ENCODE measurements at places on chromosomes 3 and 15. TPM values are rescaled to one million over a fixed set of nuclear protein-coding genes. Genes with fewer than 3 reads are reported as not detected.

GRCh38 chr15:77819048-77819850 lies 186.5 kb upstream of the LINGO1 start:
- no peaks in the 10 kb centered on the region for H3K36me3 ChIP-seq
- H3K27me3 ChIP-seq, result peaks cover 14% of the 10 kb centered on the region
- DNase-seq, result no peak
- H3K4me1 ChIP-seq, result no peaks in the 10 kb centered on the region

DNA sequence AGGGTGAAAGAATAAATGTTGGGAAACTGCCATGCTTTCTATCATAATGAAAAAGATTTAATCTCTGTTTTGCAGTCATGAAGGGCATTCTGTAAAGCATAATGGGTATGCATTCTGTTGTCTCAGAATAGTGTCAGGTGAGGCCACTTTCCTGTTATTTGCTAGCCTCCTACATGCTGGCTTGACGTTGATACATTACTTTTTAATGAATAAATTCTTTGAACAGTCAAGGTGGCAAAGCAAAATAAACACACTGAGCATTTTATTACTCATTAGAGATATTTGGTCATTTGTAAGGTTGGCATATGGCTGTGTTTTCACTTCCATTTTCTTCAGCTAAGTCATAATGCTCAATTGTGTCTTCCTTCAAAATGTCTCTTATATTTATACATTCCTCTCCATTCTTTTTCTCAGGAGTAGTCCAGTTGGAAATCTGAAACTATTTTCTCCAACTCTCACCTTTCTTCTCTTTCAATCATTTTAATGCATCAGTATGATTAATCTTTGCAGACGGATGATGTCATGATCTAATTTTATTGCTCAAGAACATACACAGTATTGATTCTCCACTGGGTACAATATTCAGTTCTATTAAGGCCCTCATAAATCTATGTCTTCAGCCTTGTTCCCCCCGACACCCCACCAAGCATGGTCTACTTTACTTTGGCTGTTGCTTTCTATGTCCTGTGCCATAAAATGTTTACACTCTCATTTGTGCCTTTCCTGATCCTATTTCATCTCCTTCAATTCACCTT lies 290.7 kb downstream of the GBE1 start:
- no peaks in the 10 kb centered on the region for H3K36me3 ChIP-seq
- H3K27me3 ChIP-seq, result no peaks in the 10 kb centered on the region
- H3K4me1 ChIP-seq, result no peaks in the 10 kb centered on the region
- no peak overlapping the region for H3K27ac ChIP-seq
- DNase-seq, result no peak

Gene MESP2
- not detected for total RNA-seq

GRCh38 chr3:101940521-101941317 lies 91.4 kb downstream of the NFKBIZ start:
- peaks cover 24% of the 10 kb centered on the region for H3K4me1 ChIP-seq
- no peak overlapping the region for H3K4me3 ChIP-seq
- no peak overlapping the region for H3K27ac ChIP-seq
- no peaks in the 10 kb centered on the region for H3K36me3 ChIP-seq
- H3K27me3 ChIP-seq, result no peaks in the 10 kb centered on the region

DNA sequence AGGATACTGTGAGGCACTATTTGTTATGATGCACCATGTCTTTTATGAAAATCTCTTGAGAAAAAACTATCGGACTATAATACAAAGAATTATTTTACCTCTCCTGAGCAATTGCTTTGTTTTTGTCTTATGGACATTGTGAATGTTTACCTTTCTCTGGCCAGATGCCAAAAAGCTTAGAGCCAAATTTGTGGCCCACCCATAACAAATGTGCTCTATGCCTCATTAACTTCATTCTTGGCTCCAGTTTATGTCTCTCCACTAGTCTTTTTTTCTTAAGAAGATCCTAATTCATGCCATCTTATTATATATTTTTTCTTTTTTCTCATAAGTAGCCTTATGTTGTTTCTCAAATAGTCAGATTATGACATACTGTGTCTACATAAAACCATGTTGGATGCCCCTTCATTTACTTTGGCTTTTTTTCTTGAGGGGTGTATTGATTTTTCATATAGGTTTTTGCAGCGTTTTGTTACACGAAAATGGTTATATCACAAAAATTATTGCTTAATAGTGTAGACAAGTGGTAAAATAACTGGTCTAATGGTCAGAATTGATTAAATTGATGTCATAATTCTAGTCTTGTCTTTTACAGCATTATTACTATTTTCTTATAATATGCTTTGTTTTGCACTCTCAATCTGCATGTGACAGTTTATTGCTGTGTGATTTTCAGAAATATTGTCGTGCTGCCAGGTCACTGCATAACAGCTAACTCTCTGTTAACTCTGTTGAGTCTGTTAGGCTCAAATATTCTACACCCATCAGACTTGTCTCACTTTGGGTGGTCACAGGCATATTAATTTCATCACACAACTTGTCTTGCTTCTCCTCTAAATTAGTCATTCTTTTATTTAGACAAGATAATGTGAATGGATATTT lies 18.2 kb downstream of the SENP8 start:
- no peaks in the 10 kb centered on the region for H3K27me3 ChIP-seq
- H3K36me3 ChIP-seq, result no peaks in the 10 kb centered on the region
- DNase-seq, result no peak

Gene VEPH1
- 2.2 TPM for total RNA-seq

- no peak for DNase-seq
- peak overlapping the region; percentile 92 for H3K27ac ChIP-seq
- no peak overlapping the region for H3K4me3 ChIP-seq
- no peaks in the 10 kb centered on the region for H3K27me3 ChIP-seq
- peaks cover 29% of the 10 kb centered on the region for H3K4me1 ChIP-seq
- H3K36me3 ChIP-seq, result peaks cover 5% of the 10 kb centered on the region
These were observed 63.6 kb downstream of the AAGAB start for GRCh38 chr15:67190813-67191212.

Gene OSTN
- total RNA-seq, result not detected

GRCh38 chr3:14487821-14488220 lies 52.3 kb downstream of the GRIP2 start:
- H3K27ac ChIP-seq, result no peak overlapping the region
- H3K27me3 ChIP-seq, result no peaks in the 10 kb centered on the region
- peaks cover 27% of the 10 kb centered on the region for H3K36me3 ChIP-seq

DNA sequence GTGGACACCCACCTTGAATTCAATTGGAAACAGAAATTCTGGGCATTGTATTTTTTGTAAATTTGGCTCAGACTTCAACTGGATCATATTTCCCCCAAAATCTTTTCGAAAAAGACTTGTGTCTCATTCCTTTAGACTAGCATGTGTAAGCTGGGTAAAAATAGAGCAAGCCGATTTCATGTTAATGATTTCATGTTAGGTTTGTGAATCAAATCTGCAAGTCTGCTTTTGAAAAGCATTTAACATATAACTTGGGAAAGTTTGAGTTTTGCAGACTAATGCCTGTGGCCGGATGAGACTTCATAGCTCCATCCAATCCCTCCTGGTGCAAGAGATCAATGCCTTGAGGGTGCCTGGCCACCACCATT lies 64.5 kb downstream of the FLNB start:
- peaks cover 8% of the 10 kb centered on the region for H3K36me3 ChIP-seq
- peak overlapping the region; percentile 55 for H3K27ac ChIP-seq
- DNase-seq, result no peak
- H3K4me1 ChIP-seq, result peaks cover 19% of the 10 kb centered on the region
- peak overlapping the region; percentile 15 for H3K4me3 ChIP-seq

Gene MEIS2
- 11.5 TPM for total RNA-seq

DNA sequence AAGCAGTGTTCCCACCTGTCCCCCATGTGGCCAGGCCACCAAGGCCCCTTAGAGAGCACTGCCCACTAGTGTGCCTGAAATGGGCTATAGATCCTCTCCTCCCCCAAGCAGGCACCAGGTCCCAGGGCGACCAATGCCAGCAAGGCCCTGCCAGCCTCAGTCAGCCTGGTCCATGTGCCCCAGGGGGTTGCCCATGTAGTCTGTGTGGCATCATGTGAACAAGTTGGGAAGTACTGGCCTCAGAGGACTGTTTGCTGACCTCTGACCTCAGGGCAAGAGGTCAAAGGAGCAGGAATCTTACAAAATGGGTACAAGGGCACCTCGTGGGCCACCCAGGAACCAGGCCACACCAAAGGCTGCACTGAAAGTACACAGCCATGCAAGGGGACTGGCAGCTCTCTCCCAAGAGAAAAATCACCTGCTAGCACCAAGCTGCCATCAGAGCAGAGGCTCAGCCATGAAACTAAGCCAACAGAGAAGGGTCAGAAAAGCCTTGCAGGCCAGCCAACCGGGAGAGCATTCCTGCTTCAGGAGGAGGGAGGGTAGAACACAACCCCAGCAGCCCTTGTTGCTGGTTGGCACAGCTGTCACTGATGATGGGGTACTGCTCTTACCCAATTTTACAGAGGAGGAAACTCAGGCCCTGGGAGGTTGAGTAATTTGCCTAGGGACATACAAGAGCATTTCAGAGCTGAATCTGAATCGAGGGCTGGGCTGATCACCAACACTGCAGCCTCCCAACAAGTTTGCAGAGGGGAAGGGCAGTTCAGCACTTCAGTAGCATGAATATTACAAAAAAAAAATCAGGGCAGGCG lies 5.2 kb upstream of the FURIN start:
- H3K27ac ChIP-seq, result no peak overlapping the region
- DNase-seq, result no peak
- no peak overlapping the region for H3K4me3 ChIP-seq
- no peaks in the 10 kb centered on the region for H3K27me3 ChIP-seq

Gene XPC
- 48.9 TPM for total RNA-seq

GRCh38 chr3:122415104-122415744 lies 638 bp downstream of the WDR5B start:
- no peak for DNase-seq
- peaks cover 16% of the 10 kb centered on the region for H3K4me1 ChIP-seq
- peaks cover 8% of the 10 kb centered on the region for H3K36me3 ChIP-seq
- H3K4me3 ChIP-seq, result peak overlapping the region; percentile 94

- no peaks in the 10 kb centered on the region for H3K36me3 ChIP-seq
- no peak for DNase-seq
- H3K4me1 ChIP-seq, result no peaks in the 10 kb centered on the region
- H3K4me3 ChIP-seq, result no peak overlapping the region
- no peak overlapping the region for H3K27ac ChIP-seq
- no peaks in the 10 kb centered on the region for H3K27me3 ChIP-seq
These were observed 16.8 kb downstream of the C3orf20 start for GRCh38 chr3:14691719-14692118.

Gene GOLGA6L10
- total RNA-seq, result 1.5 TPM

DNA sequence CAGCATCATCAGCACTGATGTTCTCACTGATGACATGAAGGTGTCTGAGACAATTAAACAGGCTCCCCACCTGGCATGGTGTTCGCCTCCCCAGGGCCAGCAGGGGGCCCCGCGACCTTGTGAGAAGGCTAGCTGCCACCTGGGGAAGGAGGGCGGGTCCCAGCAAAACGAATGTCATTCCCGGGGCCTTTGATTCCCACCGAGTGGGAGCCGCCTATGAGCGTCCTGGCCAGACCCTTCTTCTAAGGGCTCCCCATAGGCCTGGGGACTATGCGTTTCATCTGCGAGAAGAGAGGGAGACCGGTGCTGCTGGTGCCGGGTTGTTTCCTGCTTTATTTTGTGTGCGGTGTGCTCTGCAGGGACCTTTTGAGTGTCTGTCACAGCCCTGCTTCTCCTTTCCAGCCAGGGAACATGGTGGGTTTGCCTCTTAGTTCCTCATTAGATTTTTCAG lies 20.5 kb upstream of the MINDY4B start:
- H3K27me3 ChIP-seq, result no peaks in the 10 kb centered on the region
- H3K4me3 ChIP-seq, result no peak overlapping the region
- no peaks in the 10 kb centered on the region for H3K36me3 ChIP-seq
- DNase-seq, result no peak
- H3K27ac ChIP-seq, result no peak overlapping the region

Gene TP63
- not detected for total RNA-seq

DNA sequence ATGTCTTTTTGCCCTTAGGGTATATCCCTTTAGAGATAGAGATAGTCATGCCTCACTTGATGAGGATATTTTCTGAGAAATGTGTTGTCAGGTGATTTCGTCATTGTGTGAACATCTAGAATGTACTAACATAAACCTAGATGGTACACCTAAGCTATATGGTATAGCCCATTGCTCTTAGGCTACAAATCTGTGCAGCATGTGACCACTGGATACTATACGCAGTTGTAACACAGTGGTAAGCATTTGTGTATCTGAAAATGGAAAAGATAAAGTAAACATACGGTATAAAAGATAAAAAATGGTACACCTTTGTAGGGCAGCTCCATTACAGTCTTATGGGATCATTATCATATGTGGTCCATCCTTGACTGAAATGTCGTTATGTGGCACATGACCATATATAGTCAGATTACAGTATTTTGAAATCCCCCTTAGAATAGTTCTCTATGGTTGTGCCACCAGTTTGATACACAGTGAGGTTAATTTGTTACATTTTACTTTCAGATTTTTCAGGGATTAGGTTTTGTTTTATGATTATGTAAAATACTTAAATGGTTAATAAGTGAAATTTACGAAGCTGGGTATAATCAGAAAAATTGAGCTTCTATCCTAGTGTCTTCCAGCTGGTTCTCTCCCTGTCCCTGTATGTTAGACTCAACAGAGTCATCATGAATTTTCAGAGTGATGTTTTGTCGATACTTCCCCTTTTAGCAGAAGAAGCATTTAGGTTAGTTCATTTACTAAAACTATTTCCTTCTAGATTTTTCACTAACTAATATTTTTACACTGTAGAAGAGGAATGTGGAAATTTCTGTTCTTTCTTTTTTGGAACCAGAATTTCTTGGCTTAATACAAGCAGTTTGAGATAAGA lies 12.8 kb downstream of the SETD5 start:
- H3K36me3 ChIP-seq, result no peaks in the 10 kb centered on the region
- peak overlapping the region; percentile 49 for H3K27ac ChIP-seq
- no peak for DNase-seq
- H3K4me3 ChIP-seq, result no peak overlapping the region
- no peaks in the 10 kb centered on the region for H3K27me3 ChIP-seq

GRCh38 chr3:73846951-73847350 lies 222.2 kb upstream of the PDZRN3 start:
- H3K4me1 ChIP-seq, result peaks cover 2% of the 10 kb centered on the region
- DNase-seq, result no peak
- H3K4me3 ChIP-seq, result no peak overlapping the region

DNA sequence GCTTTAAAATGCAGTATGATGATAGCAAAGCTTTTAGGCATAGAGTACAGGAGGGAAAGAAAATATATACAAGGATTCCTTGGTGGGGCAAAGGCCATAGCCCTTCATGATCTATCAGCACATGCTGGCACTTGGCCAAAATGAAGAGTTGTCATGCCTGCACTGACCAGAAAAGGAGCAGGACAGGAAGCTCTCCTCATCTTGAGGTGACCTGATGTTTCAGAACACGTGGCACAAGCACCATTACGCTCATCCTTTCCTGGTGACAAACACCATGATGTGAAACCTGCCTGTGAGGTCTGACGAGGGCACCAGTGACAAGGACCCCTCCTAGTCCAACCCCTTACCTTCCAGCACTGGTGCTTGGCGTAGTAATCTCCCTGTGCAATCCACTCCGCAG lies 77.9 kb upstream of the DCLK3 start:
- no peak overlapping the region for H3K27ac ChIP-seq
- H3K36me3 ChIP-seq, result peaks cover 67% of the 10 kb centered on the region
- no peak for DNase-seq
- H3K27me3 ChIP-seq, result no peaks in the 10 kb centered on the region
- H3K4me1 ChIP-seq, result no peaks in the 10 kb centered on the region
- no peak overlapping the region for H3K4me3 ChIP-seq
